MV-4-11 (cell line): ENCODE measurements at places on chromosomes 13 and 19.

- DNase-seq: no peak
Measured at GRCh38 chr19:39826311-39826945, 7.5 kb downstream of the DYRK1B start.

GRCh38 chr13:91123456-91124127, 223.9 kb upstream of the MIR17HG start:
- DNase-seq: no peak

DNA sequence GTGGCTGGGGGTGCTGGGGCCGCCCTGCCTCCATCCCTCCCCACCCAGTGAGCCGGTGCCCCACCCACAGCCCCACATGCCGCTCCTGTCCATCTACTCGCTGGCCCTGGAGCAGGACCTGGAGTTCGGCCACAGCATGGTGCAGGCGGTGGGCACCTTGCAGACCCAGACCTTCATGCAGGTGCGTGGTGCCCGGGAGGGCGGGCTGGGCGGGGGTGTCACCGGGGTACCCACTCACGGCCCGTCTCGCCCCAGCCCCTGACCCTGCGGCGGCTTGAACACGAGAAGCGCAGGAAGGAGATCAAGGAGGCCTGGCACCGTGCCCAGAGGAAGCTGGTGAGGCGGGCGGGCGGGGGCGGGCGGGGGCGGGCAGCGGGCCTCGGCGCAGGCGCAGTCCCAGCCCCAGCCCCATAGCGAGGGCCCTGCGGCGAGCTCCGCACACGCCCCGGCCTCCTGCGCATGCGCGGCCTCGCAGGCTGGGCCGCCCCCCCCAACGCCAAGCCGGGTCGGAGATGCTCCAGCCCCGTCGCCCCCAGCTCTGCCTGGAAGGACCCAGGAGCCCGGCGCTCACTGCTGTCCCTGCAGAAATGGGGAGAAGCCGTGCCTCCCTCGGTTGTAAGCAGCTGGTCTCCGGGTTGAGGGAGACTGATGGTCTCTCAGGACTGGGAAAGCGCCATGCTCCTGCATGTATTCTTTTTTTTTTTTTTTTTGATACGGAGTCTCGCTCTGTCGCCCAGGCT, 7.7 kb downstream of the ARHGAP45 start:
- peak; percentile 83 for DNase-seq

DNA sequence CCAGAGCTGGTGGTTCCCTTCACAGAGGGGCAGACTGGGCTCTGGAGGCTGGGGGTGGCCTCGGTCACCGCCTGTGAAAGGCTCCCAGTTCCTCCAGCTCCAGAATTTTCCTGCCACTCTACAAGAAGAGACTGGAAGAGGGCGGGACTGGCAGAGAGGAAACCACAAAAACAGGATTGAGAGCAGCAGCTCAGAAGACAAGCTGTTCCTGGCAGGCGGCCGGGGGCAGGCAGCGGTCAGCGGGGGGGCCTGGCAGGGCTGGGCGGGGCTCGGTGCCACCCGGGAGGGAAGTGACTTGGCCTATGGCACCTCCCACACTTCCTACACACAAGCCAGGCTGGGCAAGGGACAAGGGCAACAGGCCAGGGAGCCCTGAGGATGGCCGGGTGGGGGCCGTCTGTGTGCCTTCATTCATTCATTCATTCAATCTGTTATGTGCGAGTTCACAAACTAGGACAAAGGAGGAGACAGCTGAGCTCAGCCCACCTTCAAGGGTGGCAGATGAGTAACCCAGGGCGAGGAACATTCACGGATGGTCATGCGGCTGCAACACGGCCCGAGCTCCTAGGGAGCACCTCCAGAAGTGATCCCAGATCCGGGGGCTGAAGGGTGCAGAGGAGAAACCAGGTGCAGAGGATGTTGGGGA, 16.9 kb upstream of the BTBD2 start:
- DNase-seq: peak; percentile 89

DNA sequence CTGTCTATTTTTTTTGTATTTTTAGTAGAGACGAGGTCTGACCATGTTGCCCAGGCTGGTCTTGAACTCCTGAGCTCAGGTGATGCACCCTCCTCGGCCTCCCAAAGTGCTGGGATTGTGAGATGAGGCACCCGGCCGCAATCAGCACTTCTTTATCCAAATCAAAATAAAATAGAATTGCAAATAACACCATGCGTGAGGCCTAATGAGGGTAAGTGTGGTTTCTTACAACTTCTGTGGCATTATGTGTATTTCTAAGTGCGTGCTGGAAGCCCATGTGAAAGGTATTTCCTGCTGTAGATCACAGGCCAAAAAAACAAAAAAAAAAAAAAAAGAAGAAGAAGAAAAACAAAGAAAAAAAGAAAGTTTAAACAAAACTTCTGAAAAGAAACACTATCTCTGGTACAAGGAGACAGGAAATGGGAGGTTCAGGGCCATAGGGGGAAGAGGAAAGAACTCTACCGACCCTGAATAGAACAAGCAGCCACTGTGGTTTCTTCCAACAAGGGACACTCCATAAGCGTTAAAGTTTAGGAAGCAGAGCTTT, 3.0 kb upstream of the GRAMD1A start:
- peak; percentile 36 for DNase-seq

DNA sequence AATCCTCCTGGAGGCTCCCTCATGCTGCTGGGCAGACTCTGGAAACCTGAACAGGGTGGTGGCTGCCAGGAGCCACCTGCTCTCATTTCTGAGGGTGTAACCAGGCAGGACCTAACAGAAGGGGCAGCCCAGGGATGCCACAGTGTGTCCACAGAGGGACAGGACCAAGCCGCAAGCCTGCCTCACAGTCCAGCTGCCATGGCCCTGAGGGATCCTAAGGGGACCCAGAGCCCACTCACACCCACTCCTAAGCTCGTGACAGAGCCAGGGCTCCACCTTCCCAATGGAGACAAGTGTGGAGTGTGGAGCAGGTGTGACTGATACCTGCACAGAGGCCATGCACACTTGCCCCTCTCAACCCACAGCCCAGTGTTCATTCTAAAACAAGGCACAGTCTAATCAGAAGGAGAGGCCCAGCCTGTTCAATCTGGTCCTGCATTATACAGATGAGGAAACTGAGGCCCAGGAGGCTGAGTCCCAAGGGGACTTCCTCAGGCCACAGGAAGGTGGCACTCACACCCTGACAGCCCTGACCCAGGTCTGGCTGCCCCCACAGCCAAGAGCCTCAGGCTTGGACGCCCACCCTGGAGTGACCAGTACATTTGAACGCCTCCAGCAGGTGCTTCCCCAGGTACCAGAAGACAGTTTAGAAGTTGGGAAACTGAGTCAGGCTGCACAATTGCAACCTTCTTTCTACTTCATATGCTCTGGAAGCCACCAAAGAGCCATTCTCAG, 220.1 kb downstream of the TUBA3C start:
- no peak for DNase-seq

DNA sequence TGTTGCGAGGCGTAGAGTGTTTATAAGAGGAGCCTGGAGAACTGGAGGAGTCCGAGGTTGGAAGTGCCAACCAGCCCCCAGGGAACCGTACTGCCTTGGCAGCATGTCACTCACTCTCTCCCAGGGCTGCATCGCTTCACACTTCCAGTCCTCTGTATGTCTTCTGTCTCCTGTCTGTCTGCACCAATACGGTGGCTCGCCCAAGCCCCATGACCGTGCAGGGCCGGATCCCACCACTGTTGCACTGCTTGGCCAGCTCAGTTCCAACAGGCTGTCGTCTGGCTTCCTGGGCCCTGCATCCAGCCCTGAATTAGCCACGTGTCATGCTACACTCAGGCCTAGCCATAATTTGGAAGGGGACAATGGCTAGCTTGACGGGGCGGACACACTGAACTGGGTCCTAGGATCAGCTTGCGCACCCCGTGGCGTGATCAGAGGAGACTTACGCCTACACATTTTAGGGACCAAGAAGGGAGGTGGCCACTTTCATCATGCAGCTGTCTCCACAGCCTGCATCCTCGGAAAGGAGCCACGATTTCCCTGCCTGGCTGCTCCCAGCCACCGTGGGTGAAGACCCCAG, 147.1 kb downstream of the URI1 start:
- no peak for DNase-seq

- DNase-seq: no peak
Measured at GRCh38 chr19:7983286-7983950, 22.0 kb downstream of the ELAVL1 start.

GRCh38 chr13:20363172-20363571, 131.1 kb upstream of the GJB6 start:
- DNase-seq: no peak

GRCh38 chr13:21542563-21542962, 61.4 kb downstream of the MICU2 start:
- no peak for DNase-seq

- DNase-seq: no peak
Measured at GRCh38 chr19:50449236-50449899, 16.7 kb downstream of the MYBPC2 start.

DNA sequence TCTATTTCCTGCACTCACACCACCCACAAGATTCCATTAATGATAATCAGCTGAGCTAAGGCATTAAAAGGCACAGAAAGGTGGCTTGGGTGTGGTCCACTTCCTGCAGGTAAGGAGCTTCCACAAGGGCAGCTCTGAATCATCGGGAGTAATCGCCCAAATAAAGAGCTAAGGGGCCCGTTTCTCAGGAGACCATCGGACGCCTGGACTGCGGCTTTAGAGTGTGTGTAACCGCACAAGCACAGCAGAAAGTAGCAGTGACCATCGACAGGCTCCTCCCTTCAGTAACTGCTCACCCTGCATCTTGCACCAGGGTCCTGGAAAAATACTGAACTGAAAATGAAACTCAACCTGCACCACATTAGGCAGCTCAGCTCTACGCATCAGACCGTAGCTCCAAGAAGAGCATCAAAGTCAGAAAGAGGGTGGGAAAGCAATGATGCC, 6.0 kb downstream of the STK24 start:
- peak; percentile 74 for DNase-seq

DNA sequence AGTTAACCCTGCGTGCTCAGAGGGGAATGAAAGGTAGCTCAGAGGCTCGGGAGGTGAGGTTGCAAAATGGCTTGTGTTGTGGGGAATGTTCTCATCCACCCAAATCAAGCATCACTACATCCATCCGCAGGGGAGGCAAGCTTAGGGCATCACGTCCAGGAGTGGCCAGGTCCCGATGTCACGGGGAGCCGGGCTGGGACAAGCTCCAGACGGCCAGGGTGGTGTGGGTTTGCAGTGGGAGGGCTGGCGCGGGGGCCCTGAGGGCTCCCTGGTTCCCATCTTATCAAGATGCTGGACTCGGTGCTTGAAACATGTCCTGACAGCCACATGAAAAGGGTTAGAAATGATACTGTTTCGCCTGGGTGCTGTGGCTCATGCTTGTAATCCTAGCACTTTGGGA, 25.8 kb downstream of the EPN1 start:
- DNase-seq: no peak

DNA sequence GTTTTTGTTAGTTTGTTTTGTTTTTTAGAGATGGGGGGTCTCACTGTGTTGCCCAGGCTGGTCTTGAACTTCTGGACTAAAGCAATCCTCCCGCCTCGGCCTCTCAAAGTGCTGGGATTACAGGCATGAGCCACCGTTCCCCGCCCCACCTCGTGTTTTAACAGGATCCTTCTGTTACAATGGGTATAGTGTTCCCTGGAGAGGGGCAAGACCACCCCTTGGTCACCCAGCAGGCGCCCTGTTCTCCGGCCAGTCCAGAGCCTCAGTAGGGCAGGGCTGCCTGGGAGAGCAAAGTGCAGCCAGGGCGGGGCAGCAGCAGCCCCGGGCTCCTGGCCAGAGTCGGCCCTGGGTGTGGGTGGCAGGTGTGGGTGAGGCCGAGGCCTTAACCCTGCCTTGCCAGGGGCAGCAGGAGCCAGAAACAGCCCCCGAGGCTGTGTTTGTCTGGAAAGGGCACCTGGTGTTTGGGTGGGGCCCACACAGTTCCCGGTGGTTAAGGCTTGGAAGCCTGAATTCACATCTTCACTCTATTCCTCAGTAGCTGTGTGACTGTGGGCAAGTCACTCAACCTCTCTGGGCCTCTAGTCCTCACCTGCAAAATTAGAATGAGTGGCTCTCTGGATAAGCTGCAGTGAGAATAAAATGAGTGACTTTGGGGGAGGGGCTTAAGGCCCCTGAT, 7.2 kb downstream of the VASP start:
- no peak for DNase-seq

DNA sequence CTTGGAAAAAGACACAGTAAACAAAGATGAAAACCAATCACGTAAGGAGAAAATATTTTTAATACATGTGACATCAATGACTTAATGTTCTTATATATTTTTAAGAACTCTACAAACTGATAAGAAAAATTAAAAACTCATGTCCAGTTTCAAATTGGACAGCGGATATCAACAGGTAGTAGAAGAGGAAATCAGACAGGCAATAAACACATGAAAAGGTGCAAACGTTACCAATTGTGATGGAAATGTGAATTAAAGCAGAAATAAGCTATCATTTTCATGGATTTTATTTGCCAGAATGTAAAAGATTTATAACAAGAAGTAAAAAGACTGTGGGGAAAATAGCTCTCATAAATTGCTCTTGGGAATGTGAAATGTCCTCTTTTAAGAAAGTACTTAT, 382.3 kb downstream of the DLEU7 start:
- no peak for DNase-seq

DNA sequence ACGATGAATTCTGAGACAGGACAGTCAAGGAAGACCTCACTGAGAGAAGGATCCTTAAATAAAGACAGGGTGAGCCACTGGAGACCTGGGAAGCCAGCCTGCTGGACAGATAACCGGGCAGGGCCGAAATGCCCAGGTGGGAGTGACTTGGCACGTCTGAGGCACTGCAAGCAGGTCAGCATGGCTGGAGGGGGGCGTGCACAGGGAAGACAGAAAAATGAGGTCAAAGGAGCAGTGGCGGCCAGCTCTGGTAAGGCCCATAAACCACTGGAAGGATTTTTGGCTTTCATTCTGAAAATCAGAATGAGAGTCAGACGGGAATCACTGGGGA, 5.8 kb upstream of the ATP1A3 start:
- no peak for DNase-seq

DNA sequence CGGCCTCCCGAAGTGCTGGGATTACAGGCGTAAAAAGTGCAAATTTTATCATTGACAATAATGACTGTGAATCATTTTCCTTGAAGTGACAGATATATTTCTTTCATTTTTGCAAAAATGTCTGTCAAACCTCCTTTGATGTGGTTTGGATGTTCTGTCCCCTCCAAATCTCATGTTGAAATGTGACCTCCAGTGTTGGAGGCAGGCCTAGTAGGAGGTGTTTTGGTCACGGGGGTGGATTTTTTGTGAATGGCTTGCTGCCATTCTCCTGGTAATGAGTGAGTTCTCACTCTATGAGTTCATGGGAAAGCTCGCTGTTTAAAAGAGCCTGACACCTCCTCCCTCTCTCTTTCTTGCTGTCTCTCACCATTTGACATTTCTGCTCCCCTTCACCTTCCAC, 5.5 kb upstream of the SLC1A6 start:
- no peak for DNase-seq

- DNase-seq: peak; percentile 69
Measured at GRCh38 chr13:89066868-89067466, 1395.8 kb downstream of the SLITRK5 start.

DNA sequence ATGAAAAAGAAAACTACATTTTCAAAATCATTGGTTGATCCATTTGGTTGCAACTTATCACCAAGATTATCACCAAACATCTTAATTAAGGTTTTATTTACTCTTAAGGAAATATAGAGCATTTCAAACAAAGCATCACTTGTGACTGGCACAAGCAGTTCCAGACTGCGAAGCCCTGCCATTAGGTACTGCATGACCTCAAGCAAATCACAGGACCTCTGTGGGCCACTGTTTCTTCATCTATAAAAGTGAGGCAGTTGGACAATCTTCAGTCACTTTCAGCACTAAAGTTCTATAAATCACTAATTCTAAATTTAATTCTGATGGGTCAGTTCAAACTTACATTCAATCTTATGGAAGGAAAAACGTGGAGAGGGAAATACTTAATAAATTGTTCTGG, 2.0 kb downstream of the ELF1 start:
- DNase-seq: no peak

- peak; percentile 77 for DNase-seq
Measured at GRCh38 chr19:32287811-32288227, 57.6 kb upstream of the ZNF507 start.
